ENCODE measurements at places on chromosomes 2 and 18.

DNA sequence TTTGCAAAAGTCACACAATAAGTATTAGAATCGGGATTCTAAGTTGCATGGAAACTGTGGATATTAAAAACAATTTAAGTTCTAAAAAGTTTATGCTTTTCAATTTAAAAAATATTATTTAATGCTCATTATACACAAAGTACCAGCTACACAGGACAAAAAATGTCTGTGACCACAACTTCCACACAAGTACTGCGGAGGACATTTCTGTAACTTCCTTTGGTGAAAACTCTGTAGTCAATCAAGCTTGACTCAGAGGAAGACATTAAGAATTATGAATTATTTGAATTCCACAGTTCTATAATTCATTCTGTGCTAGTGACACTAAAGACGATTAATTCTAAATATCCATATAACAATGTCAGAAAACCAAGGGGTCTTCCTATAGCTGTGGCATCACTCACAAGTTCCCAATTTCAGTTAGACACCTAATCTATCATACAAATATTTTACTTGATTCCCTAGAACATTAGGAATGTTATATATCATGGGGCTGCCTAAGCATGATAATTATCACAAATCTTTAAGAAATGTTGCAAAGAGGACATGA lies 120.5 kb downstream of the AFF3 start:
- DNase-seq, result no peak

DNA sequence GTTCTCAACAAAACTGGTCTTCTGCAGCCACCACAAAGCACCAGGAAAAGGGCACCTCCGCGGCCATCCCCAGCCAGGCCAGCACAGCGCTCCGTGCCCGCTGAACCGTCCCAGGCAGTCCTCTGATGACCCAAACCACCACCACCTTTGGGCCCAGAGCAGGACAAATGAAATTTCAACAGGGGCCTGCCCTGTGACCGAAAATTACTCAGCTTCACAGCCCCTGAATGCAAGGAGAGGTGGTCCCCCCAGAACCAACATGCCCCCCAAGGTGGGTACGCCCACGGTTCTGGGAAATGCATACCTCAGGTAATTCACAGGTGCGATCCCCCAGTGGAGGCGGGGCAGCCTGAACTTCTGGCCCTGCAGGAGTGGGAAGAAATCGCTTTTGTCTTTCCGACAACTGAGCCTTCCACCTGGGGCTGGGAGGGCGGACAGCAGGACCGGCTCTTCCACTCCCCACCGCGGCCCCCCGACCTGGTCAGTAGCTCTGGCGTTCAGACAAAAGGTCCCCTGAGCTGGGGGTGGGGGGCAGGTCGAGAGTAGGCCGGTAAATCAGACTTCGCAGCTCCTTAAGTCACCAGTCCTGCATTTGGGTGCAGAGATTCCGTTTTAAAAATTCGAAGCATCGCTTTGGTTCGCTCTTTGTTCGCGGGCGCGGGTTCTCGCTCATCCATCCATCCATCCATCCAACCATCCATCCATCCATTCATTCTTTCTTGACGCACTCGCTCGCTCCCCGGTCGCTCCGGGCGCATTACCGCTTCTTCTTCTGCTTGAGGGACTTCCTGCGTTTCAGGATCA lies 1.4 kb downstream of the ARL4C start:
- DNase-seq, result no peak

- no peak for DNase-seq
These were observed 69.4 kb downstream of the EMILIN2 start for GRCh38 chr18:2916184-2916583.

- DNase-seq, result no peak
These were observed 122.6 kb upstream of the DNAJC10 start for GRCh38 chr2:182593394-182593975.

DNA sequence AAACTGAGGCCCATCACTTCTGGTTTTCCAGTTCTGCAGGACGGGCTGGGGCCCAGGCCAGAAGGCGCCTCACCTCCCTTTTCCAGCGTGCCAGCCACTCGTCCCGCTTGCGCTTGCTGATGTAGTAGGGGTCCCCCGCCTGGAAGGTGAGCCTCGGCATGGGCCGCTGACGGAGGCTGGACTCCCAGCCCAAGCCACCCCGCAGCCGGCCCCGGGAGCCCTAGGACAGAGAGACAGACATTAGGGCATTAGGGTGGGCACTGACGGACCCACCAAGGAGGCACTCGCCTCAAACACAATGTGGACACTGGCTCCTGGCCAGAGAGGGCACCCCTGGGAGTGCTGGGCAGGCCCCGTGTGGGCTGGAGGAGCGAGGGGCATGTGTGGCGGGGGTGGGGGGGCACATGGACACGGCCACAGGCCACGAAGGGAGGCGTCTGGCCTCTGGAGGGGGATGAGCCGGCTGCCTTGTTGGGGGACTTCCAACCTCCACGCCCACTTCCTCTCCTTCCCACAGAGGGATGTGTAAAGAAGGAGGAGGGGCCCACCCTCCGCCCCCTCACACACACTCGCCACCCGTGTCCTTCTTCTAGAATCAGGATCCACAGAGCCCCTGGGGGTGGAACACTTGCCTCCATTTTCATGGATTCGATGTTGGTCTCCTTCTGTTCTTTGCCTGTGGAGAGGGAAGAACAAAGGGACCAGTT lies 66.7 kb downstream of the DNMT3A start:
- DNase-seq, result peak; percentile 47
